ENCODE measurements at places on chromosomes 5 and 9.

GRCh38 chr5:137688210-137688840 lies 47.6 kb downstream of the KLHL3 start:
- DNase-seq, result no peak

GRCh38 chr5:43110606-43111170 lies 10.0 kb upstream of the ZNF131 start:
- no peak for DNase-seq

DNA sequence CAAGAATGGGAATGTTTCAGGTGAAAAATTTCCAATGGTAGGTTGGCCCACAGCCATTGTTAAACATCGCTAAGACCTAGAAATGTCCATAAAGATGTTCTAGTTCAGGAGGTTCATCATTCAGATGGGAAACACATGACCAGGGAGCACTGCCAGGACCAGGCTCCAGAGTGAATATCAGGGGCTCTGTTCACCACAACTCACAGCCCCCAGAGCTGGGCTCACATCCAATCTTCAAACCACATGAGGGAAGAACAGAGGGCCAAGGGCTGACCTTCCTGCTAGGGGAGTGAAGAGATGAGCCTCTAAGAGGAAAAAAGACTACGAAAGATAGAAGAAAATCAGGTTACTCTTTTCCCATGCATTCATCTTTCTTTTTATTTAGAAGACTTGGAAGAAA lies 205.8 kb downstream of the SEMA5A start:
- DNase-seq, result no peak

DNA sequence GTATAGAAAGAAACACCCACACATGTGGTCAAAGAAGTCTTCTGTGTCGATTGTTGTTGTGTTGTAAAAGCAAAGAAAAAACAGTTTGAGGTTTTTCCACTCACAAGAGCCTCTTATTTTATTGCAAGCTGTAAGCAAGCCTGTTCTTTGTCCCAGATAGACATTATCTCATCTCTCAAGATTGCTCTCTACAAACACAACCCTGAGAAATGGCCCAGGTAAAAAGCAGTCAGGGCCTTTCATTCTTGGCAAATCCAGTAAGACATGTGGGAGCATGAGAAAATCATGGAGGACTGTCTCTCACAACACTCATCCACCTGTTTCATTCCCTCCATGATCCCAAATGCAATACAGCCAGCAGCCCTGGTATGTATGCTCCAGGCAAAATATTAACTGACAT lies 286.6 kb upstream of the POU5F2 start:
- no peak for DNase-seq

DNA sequence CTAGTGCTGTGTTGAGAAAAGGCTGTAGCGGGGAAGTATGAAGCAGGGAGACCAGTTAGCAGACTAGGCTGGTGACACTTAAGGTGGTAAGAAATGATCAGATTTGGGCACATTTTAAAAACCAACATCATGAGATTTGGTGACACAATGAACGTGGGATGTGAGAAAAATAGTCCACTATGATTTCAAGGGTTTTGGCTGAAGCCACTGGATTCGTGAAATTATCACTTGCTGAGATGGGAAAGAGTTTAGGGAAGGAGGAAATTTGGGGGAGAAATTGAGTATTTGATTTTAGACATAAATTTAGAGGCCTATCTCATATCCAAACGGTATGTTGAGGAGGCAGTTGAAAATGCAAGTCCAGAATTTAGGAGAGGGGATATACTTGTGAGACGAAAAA lies 23.1 kb downstream of the SKP2 start:
- DNase-seq, result no peak

DNA sequence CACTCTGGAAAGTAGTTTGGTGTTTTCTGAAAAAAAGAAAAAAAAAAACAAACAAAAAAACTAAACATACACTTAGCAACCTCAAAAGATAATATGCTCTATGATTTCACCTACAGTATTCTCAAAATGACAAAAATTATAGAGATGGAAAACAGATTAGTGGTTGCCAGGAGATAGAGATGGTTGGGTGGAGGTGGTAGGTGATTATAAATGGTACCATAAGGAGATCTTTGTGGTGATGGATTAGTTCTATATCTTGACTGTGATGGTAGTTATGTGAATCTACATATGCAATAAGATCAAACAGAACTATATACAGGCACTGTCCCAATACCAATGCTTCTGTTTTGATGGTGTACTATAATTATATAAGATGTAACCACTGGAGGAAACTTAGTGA lies 32.0 kb downstream of the PTBP3 start:
- no peak for DNase-seq

DNA sequence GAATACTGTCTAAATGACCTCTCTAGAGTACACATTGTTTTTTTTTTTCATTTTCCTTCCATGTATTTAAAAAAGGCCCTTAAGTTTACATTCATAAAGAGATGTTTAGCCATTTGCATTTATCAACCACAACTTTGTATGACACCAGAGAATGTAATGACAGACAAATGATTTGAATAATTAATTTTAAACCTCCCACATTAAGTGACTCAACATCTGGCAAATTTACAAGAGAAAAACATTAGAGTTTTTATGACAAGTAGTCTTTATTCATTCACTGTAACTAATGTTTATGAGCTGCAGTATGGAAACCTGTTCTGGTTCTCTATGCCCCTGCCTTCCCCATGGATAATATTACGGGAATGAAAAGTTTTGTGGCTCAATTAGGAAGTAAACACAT lies 1093.8 kb upstream of the CDH9 start:
- DNase-seq, result no peak

Data from GDM1 (cell line).